ENCODE measurements at places on chromosomes 11 and 22. TPM values are rescaled to one million over a fixed set of nuclear protein-coding genes. Genes with fewer than 3 reads are reported as not detected.

GRCh38 chr11:118209033-118209432, 15.8 kb downstream of the JAML start:
- DNase-seq: no peak

- no peak for DNase-seq
These were observed 4.1 kb upstream of the USP18 start for GRCh38 chr22:18145676-18146388.

Gene OR2D2
- total RNA-seq: not detected

GRCh38 chr22:38031491-38031890, 25.7 kb upstream of the PICK1 start:
- DNase-seq: no peak
